ENCODE measurements at places on chromosomes 7 and 10. TPM values are rescaled to one million over a fixed set of nuclear protein-coding genes. Genes with fewer than 3 reads are reported as not detected.

The FOXI2 gene
- not detected for total RNA-seq

DNA sequence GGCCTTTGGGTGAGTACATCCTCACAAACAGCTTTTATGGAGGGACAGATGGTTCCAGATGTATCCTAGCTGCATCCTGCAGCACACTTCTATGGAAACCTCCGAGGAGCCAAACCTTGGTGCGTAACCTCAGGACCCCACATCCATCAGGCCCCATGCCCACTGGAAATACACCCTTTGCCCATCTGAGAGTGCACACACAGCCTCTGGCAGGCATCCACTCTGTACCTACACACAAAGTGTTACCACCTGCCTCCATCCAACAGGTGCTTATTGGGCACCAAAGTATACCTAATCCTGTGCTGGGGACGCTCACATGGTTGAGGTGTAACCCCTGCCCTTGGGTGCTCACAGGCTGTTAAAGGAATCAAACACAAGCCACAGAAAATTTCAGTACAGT is 117.9 kb downstream of the ADCY1 start:
- DNase-seq = no peak

GRCh38 chr10:123017421-123018165 is 8.8 kb downstream of the ACADSB start:
- DNase-seq = no peak

DNA sequence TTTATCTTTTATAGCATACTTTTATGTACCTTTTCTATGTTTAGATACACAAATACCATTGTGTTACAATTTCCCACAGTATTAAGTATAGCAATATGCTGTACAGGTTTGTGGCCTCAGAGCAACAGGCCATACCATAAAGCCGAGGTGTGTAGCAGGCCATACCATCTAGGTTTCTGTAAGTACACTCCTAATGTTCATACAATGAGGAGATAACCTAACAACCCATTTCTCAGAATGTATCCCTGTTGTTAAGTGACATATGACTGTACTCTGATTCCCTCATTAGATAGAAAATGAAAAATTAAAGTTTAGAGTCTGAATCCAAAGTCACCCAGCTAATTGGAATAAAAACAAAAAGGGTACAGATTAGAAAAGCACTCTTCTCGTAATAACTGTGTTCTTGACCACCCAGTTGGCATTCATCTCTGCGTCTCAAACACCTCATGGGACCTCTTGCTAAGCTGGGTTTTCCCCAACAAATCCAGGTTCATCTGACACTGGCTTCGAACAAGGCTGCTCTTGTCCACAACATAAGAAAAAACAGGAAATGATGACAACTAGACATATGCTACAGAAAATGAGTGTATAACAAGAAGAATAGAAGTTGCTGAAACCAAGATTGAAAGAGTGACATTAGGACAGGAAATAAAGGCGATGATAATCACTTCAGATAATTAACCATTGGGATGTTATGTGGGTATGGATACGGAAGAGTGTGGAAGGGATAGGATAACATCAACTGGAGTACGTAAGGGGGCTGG is 1.4 kb downstream of the NDUFB8 start:
- DNase-seq = no peak

Measured in left ventricle myocardium superior (tissue), 1 donor.